ENCODE measurements at places on chromosomes 2 and 18. TPM values are rescaled to one million over a fixed set of nuclear protein-coding genes. Genes with fewer than 3 reads are reported as not detected.

DNA sequence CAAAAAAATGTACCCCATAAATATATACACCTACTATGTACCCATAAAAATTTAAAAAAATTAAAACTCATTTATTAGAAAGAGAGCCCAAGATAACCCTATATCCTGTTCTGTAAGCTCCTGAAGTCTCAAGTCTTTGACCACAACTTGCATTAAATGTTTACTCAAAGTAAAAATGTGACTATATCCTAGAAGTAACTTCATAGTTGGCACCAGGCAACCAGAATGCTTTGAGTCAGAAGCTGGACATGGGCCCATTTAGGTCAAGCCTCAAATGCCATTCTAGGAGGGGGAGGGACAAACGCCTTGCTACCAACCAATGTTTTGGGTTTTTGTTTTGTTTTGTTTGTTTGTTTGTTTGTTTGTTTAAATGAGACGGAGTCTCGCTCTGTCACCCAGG lies 9.3 kb upstream of the TBC1D8 start:
- no peak for DNase-seq

DNA sequence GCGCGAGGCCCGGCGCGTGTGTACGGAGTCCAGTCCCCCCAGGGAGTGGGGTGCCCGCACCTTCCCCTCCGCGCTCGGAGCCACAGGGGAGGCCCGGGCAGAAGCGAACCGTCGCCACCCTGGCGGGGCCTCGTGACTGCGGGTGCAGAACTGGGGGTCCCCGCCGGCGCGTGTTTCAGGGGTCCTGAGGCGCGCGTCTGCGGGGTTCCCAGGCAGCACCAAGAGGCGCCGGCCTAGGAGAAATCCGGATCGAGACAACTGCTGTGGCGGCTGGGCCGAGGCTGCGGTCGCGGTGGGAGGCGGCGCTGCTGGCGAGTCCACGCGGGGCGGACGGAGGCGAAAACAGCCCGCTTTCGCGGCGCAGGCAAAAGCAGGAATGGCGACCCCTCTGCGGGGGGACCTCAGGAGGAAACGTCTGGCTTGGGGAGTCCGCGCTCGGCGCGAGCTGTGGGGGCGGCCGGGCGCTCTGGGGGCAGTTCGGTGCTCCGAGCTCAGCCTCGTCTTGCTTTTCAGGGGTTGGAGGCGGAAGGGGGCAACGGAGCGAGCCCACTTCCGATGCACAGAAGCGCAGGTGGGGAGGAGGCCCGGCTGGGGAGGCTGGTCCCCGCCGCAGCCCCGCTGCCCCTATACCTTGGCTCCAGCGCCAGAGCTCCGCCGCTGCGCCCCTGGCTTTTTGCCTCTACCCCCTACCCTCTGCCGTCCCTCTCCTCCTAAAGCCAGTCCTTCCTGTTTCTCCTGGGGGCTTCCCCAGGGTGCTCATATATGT lies 81.5 kb upstream of the LDLRAD4 start:
- peak; percentile 79 for DNase-seq

- no peak for DNase-seq
Measured at GRCh38 chr2:51789918-51790317, 758.0 kb upstream of the NRXN1 start.

The TNFAIP6 gene
- total RNA-seq: 4.9 TPM

The AQP12B gene
- total RNA-seq: not detected

The WNT10A gene
- total RNA-seq: not detected

DNA sequence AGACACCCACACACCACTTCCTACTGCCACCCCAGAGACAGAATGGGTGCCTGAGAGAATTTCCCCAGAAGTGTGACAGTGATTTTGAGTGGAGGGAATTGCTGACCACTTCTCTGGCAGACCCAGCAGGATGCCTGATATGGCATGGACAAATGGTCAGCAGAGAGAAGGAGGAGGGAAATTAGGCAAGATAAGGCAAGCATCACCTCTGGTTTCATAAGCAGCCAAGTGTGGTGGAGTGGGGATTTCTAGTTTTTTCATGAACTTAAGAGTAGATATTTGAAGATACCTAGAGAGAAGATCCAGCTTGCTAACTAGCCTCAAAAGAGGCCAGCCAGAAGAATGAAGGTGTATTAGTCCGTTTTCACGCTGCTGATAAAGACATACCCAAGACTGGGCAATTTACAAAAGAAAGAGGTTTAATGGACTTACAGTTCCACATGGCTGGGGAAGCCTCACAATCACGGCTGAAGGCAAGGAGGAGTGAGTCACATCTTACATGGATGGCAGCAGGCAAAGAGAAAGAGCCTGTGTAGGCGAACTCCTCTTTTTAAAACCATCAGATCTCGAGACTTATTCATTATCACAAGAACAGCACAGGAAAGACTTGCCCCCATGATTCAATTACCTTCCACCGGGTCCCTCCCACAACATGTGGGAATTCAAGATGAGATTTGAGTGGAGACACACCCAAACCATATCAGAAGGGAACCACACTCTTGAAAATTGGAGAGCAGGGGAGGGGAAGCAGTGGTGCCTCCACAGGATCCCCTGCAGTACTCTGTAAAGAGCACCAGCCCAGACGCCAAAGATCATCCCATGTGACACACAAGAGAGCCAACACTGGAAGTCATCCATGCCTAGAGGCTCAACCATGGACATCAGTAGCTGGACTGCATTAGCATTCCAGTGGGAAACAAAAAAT lies 64.2 kb downstream of the RBM43 start:
- DNase-seq: no peak

DNA sequence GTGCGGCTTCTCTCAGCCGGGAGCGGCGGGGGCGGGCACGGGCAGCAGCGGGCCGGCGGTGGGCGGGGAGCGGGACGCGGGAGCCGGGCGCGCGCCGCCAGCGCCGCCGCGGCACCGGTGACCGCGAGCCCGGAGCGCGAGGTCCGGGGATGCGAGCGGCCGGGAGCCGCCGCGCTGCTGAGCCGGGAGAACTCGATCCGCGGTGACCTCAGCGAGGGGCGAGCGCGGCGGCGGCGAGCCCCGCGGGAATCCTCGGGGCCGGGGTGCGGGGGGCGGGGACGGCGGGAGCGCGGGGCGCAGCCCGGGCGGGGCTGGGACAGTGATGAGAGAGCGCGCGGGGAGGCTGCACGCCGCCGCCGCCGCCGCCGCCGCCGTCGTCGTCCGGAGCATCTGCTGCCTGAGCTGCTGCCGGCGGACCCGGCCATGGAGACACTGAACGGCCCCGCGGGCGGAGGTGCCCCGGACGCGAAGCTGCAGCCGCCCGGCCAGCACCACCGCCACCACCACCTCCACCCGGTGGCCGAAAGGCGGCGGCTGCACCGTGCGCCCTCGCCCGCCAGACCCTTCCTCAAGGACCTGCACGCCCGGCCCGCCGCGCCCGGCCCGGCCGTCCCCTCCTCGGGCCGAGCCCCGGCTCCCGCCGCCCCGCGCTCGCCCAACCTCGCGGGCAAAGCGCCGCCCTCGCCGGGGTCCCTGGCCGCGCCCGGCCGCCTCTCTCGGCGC lies at the start of gene MTCL1:
Gene MTCL1 (plus strand): TSS at position 319 of the 723 bp plus-strand sequence. CDS start 105 bp downstream, at position 424.
- no peak for DNase-seq

DNA sequence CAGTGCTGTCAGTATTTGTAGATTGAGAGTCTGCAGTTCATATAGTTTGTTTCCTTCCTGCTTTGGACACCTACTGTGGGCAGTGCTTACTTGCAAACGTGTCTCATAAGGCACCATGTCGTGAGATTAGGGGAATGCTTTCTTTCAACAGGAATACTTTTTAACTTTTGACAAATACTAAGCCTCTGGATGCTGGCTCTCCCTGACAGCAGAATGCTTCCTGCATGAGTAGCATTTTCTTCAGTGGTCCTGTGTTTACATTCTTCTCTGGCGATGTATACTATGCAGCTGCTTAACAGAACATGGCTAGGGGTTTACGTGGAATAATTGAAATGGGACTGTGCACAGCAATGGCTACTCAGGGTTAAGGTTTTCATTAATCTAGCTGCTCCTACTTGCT lies 807.5 kb downstream of the MBD2 start:
- DNase-seq: no peak

The PRPF40A gene
- total RNA-seq: 36.3 TPM

GRCh38 chr18:33440060-33441043 lies at the start of gene CCDC178:
CCDC178 (minus strand) TSS chr18:33440721; CDS start chr18:33412088, 28,633 bp downstream.
- DNase-seq: no peak

DNA sequence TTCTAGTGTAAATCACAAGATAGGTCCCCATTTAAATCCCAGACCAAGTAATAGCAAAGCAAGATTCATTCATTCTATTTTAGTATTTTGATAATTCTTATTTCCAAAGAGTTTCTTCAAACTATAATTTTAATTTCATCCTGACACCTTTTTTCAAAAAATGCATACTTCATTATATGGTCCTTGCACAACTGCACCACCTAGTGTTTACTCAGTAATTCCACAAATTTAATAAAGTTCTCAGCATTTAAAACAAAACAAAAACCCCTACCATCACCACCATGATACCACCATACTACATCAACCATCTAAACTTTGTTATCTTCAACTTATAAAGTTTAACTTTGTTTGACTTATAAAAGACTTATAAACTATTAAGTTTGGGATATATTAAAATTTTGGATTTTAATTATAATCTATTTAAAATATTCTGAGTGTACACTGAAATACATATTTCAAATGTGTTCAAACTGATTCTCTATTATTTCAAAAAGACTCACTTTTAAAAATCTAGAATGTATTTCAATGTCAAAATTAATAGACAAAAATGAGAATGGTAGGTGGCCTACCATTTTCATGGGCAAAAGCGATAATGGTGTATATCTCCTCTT lies 44.2 kb downstream of the WDPCP start:
- DNase-seq: no peak

GRCh38 chr18:501406-501714 lies 859 bp upstream of the COLEC12 start:
- no peak for DNase-seq

DNA sequence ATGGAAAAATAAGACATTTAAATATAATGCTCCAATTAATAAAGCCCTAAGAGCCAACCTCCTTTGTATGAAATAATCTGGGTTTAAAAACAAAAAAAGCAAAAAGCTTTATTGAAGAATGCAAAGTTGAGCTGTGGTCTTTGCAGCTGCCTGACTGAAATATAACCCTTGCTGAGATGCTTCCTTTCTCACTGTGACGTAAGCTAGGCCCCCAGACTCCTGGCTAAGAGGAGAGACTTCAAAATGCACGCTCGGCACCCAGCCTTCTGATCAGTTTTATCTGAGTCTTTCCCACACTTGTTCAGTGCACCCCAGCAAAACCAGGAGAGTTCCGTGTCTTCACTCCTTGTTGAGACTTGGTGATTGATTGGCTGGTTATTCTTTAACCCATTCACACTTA lies 115.3 kb downstream of the BCL11A start:
- no peak for DNase-seq

The PID1 gene
- total RNA-seq: 4.3 TPM

The PROM2 gene
- 0.83 TPM for total RNA-seq

DNA sequence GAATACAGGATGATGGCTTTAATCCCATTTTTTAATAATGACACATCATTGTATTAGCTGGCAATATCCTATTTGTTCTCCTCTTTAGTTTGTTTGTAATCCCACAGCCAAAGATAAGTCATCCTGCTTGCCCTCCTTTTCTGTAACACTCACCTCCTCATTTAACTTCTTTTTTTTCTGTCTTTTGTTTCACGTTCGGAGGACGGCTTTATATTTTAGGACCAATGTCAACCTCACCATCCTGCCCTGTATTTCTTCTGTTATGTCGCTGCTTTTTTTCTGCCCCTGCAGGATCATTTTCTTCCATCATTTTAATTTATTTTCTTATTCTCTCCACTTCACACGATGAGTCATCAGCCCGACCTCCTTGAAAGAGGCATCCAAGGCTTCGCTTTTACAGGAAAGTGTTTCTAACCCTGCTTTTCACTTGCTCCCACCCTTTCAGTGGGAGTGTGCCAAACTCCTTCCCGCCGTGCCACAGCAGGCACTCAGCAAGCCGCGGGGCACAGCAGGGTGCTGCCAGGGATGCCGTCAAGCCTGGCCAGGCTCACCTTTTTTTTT lies 11.4 kb downstream of the RAB31 start:
- no peak for DNase-seq

GRCh38 chr2:48545244-48545643 lies 15.3 kb downstream of the STON1 start:
- peak; percentile 72 for DNase-seq

The VIT gene
- 2.6 TPM for total RNA-seq

The FAP gene
- total RNA-seq: 10.4 TPM

DNA sequence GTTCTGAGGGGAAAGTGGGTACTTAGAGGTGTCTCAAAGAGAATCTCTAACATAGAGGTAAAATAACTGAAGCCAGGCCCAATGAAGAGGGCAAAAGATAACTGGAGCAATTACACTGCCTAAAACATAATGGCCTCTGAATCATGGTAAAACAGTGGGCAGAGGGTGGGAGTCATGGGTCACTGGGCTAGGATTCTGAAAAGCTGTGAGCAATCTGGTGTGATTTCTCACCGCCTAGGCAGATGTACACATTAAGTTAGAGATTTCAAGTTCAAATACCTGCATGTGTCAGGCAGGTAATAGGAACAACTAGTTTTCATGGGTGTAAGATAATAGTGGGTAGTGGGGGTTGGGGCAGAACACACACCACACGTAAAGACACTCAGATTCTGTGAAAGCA lies 45.6 kb downstream of the INSIG2 start:
- no peak for DNase-seq

DNA sequence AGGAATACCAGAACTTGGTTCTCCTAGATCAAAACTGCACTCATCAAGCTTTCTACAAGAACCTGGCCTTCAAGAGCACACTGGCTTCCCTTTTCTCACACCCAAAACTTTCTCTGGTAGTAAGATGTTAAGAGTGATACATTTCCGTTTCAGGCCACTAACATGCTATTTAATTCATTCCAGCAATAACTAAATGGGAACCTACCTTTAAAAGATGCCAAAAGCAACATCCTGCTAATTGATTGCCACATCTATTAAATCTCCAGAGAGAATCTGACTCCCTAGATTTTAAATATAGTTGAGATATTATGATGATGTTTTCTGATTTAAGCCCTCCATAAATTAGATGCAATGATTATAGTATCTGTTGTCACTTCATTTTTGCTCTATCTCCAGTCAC lies 71.6 kb downstream of the KCTD18 start:
- no peak for DNase-seq

The TMEM17 gene
- total RNA-seq: 1.4 TPM

The AMER3 gene
- total RNA-seq: not detected

DNA sequence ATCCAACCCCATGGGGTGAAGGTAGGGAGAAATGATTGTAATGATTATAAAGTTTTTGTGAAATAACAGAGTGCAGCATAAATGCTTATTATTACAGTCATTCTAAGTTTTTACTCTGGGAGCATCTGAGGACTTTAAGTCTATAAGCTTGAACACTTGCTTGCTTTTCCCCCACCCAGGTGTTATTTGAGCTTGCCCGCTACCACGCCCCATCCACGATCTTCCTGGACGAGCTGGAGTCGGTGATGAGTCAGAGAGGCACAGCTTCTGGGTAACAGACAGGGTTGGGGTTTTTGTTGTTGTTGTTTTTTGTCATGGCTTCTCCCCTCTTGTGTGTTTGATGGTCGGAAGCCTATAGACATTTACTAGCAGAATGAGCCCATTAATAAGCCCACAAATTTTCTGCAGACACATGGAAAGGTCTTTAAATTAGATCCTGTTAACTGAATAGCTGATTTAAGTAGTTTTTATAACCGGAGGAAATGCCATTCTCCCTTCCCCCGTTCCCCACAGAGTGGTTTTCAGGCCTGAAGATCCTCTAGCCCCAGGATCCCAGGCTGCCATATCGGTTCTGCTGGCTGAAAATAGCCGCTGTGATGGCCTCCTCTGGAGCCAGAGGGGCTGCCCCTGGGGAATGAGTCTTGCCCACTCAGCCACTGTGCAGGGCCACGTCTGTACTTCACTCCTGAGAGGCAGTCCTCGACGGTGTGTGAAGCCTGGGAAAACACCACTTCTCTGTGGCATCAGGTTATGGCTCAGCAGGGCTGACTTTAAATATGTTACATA lies 39.9 kb upstream of the ELOA2 start:
- no peak for DNase-seq

The TSGA10 gene
- 1.6 TPM for total RNA-seq

All from cardiac septum (tissue), 1 donor.